T-helper 17 cell (primary cell): ENCODE measurements at places on chromosomes 3 and 15.

GRCh38 chr15:69114331-69114928 is 46.0 kb upstream of the GLCE start:
- H3K27ac ChIP-seq, result peak overlapping the region; percentile 30
- peaks cover 51% of the 10 kb centered on the region for H3K27me3 ChIP-seq
- H3K4me3 ChIP-seq, result peak overlapping the region; percentile 19
- H3K4me1 ChIP-seq, result peaks cover 11% of the 10 kb centered on the region
- H3K36me3 ChIP-seq, result peaks cover 6% of the 10 kb centered on the region

- peaks cover 7% of the 10 kb centered on the region for H3K4me1 ChIP-seq
- DNase-seq, result no peak
- peaks cover under 1% of the 10 kb centered on the region for H3K36me3 ChIP-seq
- H3K27ac ChIP-seq, result peak overlapping the region; percentile 91
Measured at GRCh38 chr3:47347217-47347801, 33.5 kb upstream of the PTPN23 start.

GRCh38 chr3:123632161-123632655 is 47.4 kb upstream of the HACD2 start:
- peaks cover 3% of the 10 kb centered on the region for H3K36me3 ChIP-seq
- H3K4me3 ChIP-seq, result no peak overlapping the region

GRCh38 chr15:29263289-29263688 is 6.3 kb downstream of the NSMCE3 start:
- no peaks in the 10 kb centered on the region for H3K36me3 ChIP-seq
- DNase-seq, result no peak
- peaks cover 19% of the 10 kb centered on the region for H3K4me1 ChIP-seq
- H3K27ac ChIP-seq, result peak overlapping the region; percentile 61

GRCh38 chr15:26736502-26737248 is 36.2 kb downstream of the GABRB3 start:
- no peaks in the 10 kb centered on the region for H3K27me3 ChIP-seq
- H3K4me1 ChIP-seq, result no peaks in the 10 kb centered on the region
- no peak overlapping the region for H3K27ac ChIP-seq
- no peak overlapping the region for H3K4me3 ChIP-seq
- no peak for DNase-seq

DNA sequence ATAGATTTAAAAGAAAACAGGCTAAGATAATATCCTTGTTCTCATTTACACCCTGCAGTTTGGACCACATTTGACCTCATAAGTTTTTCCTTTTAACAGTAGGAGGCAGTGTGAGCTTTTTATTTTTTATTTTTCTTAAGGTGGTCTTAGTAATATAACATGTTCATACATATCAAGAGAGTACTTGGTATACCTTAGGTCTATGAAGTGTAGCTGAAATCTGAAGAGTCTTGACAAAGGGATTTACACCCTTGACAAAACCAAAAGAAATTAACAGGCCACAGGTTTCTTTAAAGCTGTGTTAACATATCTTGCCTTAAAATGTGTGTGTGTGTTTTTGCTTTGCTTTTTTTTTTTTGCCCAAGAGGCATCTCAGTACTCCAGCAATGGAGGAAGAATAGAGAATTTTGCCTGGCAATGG is 3.2 kb downstream of the RAP2B start:
- H3K4me1 ChIP-seq, result peaks cover 47% of the 10 kb centered on the region
- DNase-seq, result no peak
- no peaks in the 10 kb centered on the region for H3K27me3 ChIP-seq
- peaks cover 2% of the 10 kb centered on the region for H3K36me3 ChIP-seq

GRCh38 chr3:32821686-32822296 is 4.0 kb downstream of the TRIM71 start:
- no peak for DNase-seq
- H3K36me3 ChIP-seq, result no peaks in the 10 kb centered on the region
- H3K4me1 ChIP-seq, result peaks cover 5% of the 10 kb centered on the region
- H3K27me3 ChIP-seq, result peaks cover 46% of the 10 kb centered on the region
- no peak overlapping the region for H3K4me3 ChIP-seq

- peak overlapping the region; percentile 49 for H3K27ac ChIP-seq
- no peaks in the 10 kb centered on the region for H3K27me3 ChIP-seq
- no peak overlapping the region for H3K4me3 ChIP-seq
Measured at GRCh38 chr3:134929976-134930375, 134.9 kb downstream of the EPHB1 start.

DNA sequence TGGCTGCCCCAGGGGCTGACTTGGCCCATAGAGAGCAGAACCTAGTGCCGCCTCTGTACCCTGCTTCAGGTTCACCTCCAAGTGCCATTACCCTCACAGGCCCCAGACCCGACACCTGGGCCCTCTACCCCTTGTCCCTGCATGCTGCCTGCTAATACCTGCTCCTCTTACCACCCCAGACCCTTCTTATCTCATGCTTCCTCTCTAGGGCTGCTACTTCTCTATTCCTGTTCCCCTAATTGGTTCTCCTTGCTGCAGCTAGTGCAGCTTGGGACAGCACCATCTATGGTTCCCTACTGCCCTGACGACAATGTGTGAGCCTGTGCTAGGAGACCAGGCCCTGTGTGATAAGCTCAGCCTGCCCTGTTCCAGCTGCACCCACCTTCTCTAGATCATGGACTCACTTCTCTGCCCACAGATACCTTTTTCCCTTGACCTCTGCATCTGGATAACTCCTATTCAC is 15.3 kb downstream of the HDAC11 start:
- no peaks in the 10 kb centered on the region for H3K36me3 ChIP-seq
- no peak for DNase-seq
- H3K27ac ChIP-seq, result peak overlapping the region; percentile 72
- H3K4me1 ChIP-seq, result peaks cover 7% of the 10 kb centered on the region

GRCh38 chr3:41247055-41248004 is 48.0 kb downstream of the CTNNB1 start:
- peaks cover 4% of the 10 kb centered on the region for H3K4me1 ChIP-seq
- H3K36me3 ChIP-seq, result peaks cover 2% of the 10 kb centered on the region
- no peaks in the 10 kb centered on the region for H3K27me3 ChIP-seq

DNA sequence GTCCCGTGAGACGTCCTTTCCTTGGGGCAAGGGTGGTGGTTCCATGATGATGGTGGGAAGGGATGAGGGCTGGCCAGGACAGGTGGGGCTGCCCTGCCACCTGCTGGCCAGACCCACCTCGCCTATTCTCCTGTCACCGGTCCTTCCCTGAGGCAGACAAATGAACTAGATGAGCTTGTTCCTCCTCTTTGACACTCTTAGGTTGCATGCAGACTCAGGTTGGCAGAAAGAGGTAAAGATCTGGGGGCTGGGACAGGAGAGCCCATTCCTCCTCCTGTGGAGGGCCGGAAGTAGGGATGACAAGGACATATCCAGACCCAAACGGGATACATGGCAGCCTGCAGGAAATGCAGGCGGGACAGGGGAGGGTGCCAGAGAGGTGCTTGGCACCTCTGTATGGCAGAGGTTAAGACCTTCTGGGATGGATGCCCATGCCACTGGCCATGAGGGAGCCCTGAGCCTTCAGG is 38.6 kb downstream of the ACSBG1 start:
- H3K36me3 ChIP-seq, result no peaks in the 10 kb centered on the region
- H3K27ac ChIP-seq, result no peak overlapping the region
- peak; percentile 33 for DNase-seq
- H3K4me1 ChIP-seq, result peaks cover 4% of the 10 kb centered on the region
- no peak overlapping the region for H3K4me3 ChIP-seq

GRCh38 chr15:33278816-33279612 is 31.8 kb upstream of the RYR3 start:
- no peak overlapping the region for H3K27ac ChIP-seq
- no peak for DNase-seq
- no peak overlapping the region for H3K4me3 ChIP-seq
- peaks cover 47% of the 10 kb centered on the region for H3K27me3 ChIP-seq
- no peaks in the 10 kb centered on the region for H3K36me3 ChIP-seq

DNA sequence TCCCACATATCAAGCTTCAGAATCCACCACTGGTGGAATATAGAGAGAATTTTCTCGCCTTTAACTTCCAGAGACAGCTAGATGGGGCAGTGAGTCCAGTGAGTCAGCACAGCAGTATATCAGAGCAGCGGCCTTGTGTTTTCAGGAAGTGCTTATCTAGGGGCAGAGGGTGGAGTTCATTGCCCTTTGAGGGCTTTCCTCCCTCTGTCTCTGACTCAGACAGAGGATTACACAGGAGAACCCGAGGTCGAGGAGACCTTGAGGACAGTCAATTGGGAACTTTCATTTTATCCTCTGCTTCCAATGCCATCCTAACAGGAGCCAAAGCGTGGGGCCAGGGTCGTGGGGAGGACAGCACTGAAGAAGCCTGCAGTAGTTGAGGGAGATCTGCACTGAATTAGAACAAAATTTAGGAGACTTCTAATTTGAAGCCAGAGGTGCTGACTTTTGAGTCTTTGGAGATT is 109.6 kb upstream of the UMPS start:
- peak overlapping the region; percentile 93 for H3K27ac ChIP-seq
- H3K4me3 ChIP-seq, result peak overlapping the region; percentile 81
- no peaks in the 10 kb centered on the region for H3K27me3 ChIP-seq
- no peak for DNase-seq
- no peaks in the 10 kb centered on the region for H3K36me3 ChIP-seq

GRCh38 chr3:128760042-128760441 is 34.1 kb downstream of the RAB7A start:
- no peaks in the 10 kb centered on the region for H3K27me3 ChIP-seq
- H3K4me1 ChIP-seq, result peaks cover 31% of the 10 kb centered on the region
- peak overlapping the region; percentile 71 for H3K27ac ChIP-seq
- H3K4me3 ChIP-seq, result no peak overlapping the region
- peaks cover 4% of the 10 kb centered on the region for H3K36me3 ChIP-seq

GRCh38 chr15:28944696-28945300 is 59.0 kb downstream of the APBA2 start:
- H3K4me3 ChIP-seq, result no peak overlapping the region
- peaks cover 2% of the 10 kb centered on the region for H3K36me3 ChIP-seq
- no peaks in the 10 kb centered on the region for H3K27me3 ChIP-seq
- peak overlapping the region; percentile 56 for H3K27ac ChIP-seq
- peaks cover 30% of the 10 kb centered on the region for H3K4me1 ChIP-seq

GRCh38 chr3:126304704-126305103 is 52.5 kb downstream of the KLF15 start:
- H3K4me3 ChIP-seq, result no peak overlapping the region
- H3K27ac ChIP-seq, result no peak overlapping the region
- H3K27me3 ChIP-seq, result peaks cover 20% of the 10 kb centered on the region
- DNase-seq, result no peak
- peaks cover 2% of the 10 kb centered on the region for H3K36me3 ChIP-seq
- H3K4me1 ChIP-seq, result no peaks in the 10 kb centered on the region

DNA sequence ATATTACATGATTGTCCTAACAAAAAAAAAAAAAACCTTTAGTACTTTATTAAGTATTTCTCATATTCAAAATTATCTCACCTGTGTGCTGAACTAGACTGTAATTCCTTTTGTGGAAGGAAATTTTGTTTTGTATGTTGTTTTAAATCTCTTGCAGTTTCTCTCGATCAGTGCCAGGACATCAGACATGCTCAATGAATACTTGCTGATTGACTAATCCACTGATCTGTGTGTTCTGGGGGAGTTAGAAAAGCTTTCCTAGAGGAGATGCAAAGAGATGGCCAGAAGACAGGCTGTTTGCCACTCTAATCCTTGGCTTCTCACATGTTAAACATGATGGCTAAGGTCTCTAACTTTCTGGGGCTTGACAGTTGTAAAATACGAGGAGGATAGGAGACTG is 233.3 kb upstream of the NR2E3 start:
- H3K27me3 ChIP-seq, result peaks cover 63% of the 10 kb centered on the region
- H3K27ac ChIP-seq, result no peak overlapping the region
- no peaks in the 10 kb centered on the region for H3K36me3 ChIP-seq
- no peak overlapping the region for H3K4me3 ChIP-seq

GRCh38 chr15:93562395-93563123 is 473.5 kb upstream of the RGMA start:
- H3K27ac ChIP-seq, result no peak overlapping the region
- H3K4me3 ChIP-seq, result no peak overlapping the region
- no peaks in the 10 kb centered on the region for H3K4me1 ChIP-seq
- H3K27me3 ChIP-seq, result peaks cover 29% of the 10 kb centered on the region
- no peaks in the 10 kb centered on the region for H3K36me3 ChIP-seq
- no peak for DNase-seq

- H3K27ac ChIP-seq, result no peak overlapping the region
- no peak overlapping the region for H3K4me3 ChIP-seq
- no peaks in the 10 kb centered on the region for H3K27me3 ChIP-seq
Measured at GRCh38 chr3:28699283-28699682, 350.7 kb upstream of the AZI2 start.

DNA sequence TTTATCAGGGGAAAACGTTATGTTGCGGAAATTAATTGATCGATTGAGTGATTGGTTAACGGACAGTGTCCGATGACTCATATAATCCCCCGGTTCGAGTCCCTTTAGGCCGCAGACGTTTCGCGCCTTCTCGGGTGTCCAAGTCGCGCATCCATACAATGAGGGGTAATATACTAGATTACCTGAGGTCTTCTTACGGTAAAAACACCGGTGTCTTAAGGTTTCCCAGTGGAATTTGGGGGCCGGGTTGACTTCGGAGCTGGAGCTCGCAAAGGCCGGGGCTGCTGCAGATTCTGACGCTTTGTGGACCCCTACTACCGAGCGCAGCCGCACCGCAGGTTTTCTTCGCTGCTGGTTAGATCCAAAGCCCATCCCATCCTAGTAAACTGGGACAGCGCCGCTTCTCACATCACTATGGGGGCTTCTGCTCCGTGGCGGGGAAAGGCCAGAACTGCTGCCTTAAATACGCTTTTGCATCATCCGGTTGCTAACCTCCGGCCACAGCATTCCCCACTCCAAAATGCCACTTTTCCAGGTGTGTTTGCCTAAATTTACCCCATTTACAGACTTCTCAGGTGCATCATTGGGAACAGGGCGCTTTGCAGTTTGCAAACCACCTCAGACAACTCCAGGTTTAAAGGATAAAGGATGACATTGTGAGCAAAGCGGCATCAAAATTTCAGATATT is 858 bp upstream of the SACM1L start:
- peaks cover 36% of the 10 kb centered on the region for H3K4me1 ChIP-seq
- peak overlapping the region; percentile 84 for H3K27ac ChIP-seq

GRCh38 chr15:77804210-77804609 is 171.5 kb upstream of the LINGO1 start:
- H3K27me3 ChIP-seq, result peaks cover 34% of the 10 kb centered on the region
- no peak overlapping the region for H3K27ac ChIP-seq
- peaks cover 2% of the 10 kb centered on the region for H3K4me1 ChIP-seq
- no peak overlapping the region for H3K4me3 ChIP-seq
- H3K36me3 ChIP-seq, result no peaks in the 10 kb centered on the region
